Urinary bladder (tissue), 4 donors: ENCODE measurements at places on chromosomes 13 and 19. TPM values are rescaled to one million over a fixed set of nuclear protein-coding genes. Genes with fewer than 3 reads are reported as not detected.

The IZUMO4 gene
- 1.5 TPM for total RNA-seq

DNA sequence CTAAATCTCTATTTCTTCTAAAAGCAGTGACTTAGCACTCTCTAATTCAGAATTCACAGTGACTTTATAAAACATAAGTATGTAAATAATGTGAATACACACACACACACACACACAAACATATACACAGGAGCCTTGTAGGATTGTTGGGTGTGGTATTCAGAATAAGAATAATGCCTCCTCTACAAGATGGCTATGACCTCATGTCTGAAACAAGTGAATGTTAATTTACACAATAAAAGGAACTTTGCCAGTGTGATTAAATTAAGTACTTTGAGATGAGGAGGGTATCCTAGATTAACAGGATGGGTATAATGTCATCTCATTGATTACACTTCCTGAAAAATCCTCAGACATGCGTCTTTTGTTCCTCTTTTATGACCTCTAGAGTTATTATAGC, 234.6 kb downstream of the SLITRK6 start:
- DNase-seq: no peak

- DNase-seq: no peak
These were observed 120.1 kb downstream of the ZNF486 start for GRCh38 chr19:20287070-20287469.

- DNase-seq: no peak
These were observed 96.8 kb downstream of the GPR12 start for GRCh38 chr13:26663791-26664190.

DNA sequence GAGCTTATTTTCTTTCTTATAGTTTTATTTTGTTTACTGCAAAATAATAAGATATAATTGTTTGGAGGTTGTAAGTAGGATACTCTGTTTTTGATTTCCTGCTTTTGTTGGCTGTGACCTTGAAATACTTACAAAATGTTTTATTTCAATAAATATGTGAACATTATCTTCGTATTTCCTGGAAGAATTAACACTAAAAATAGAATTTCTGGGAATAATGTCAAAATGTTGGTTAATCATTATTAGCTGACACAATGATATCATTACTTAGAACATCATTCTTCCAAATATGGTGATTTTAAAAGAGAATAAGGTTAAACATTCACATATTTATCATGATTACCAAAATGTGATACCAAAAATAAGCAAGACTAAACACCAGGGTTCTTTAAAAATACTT, 1148.6 kb upstream of the PRR20A start:
- DNase-seq: no peak

GRCh38 chr13:85970727-85971126, 171.5 kb upstream of the SLITRK6 start:
- DNase-seq: no peak

DNA sequence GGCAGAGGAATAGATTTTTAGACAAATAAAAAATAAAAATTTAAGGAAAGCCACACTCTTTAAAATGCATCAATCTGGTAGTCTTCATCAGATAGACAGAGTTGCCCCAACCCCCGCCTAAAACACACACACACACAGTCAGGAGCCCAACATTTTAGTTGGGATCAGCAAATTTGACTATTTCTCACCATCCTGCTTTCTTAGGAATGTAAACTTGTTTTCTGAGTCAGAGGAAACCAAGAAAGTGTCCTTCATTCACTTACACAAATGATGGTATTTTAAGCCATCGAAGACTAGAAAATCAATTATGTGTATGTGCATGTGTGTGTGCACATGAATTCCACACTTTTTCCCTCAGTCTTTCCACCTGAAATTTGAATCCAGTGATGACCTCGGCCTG, 1657.5 kb downstream of the SLITRK1 start:
- no peak for DNase-seq

GRCh38 chr13:63081400-63082014, 1665.9 kb upstream of the PCDH20 start:
- no peak for DNase-seq
